Activated CD4-positive, alpha-beta memory T cell treated with anti-CD3 and anti-CD28 coated beads for 36 hours (primary cell): ENCODE measurements at places on chromosomes 2 and 18. TPM values are rescaled to one million over a fixed set of nuclear protein-coding genes. Genes with fewer than 3 reads are reported as not detected.

Gene SPATA3
- total RNA-seq: 0.24 TPM

DNA sequence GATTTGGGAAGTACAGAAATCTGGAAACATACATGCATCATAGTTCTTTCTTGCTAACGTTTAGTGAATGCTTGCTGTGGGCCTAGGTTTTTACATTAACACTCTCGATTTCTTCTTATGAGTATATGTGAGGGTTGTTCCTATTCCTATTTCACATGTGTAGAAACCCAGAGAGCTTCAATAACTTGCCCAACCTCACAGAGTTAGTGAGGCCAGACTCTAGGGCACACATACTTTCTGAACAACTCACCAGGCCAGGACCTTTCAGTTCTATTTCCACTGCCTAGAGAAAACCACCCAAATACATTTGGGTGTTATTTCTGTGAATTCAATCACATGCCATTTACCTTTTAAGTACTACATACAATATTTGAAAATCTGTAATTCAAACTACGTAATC, 8.2 kb upstream of the KCTD1 start:
- no peak for DNase-seq

- DNase-seq: no peak
Measured at GRCh38 chr2:160576054-160576499, 82.5 kb upstream of the RBMS1 start.

DNA sequence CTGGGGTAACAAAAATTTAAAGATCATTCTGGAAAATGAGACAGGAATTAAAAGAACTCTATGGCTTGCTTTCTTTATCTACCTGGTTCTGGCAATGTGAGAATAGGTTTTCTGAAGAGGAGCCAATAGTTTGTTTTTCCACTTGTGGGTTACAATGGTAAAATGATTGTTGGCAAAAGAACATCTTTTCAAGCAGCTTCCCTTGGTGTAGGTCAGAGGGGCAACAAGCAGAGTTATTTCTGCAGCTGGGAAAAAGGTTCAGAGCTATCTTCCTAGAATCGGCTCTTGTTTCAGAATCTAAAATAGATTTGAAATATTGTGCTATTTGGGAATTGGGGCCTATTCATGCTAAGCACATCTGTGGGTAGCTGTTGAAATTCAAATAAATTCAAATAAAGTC, 11.5 kb upstream of the TSPYL6 start:
- no peak for DNase-seq
